ENCODE measurements at places on chromosomes 11 and 22.

DNA sequence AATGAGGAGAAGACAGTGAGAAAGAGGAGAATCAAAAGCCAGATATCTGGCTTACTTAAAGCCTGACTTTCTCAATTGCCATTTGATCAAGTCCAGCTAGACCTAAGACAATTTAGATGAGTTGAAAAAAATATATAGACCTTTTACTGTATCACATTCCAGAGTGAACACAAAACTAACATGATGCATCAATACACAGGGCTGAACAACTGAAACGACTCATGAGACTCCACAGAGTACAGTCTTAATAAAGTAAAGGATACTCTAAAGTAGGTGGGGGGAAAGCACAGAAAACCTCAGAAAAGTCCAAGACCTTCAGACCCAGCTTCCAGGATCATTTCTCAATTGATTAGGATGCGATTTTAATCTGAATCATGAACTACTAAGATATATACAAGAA, 95.3 kb upstream of the OR9G4 start:
- DNase-seq: no peak

DNA sequence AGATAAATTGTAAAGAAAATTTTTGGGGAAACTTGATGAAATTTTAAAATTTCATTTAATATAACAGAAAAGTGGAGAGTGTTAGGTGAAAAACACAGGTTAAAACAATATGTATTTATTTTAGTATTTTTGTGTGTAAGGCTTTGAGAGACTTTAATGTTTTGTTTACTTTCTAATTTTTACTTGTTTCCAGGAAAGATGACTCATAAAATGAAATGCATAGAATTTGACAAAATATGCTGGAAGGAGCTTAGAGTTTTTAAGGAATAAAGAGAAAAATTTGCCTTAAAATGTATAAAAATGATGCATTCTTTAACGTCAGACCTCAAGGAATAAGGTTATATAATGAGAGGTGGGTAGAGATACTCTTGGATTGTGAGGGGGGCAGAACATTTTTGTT, 1205.1 kb upstream of the CNTN5 start:
- DNase-seq: no peak

GRCh38 chr11:61834278-61835048, 6.4 kb downstream of the FADS2 start:
- peak; percentile 97 for DNase-seq

- DNase-seq: no peak
Measured at GRCh38 chr11:128420951-128421350, 166.4 kb downstream of the ETS1 start.

GRCh38 chr22:22902247-22903001, 14.8 kb downstream of the IGLL5 start:
- no peak for DNase-seq

- no peak for DNase-seq
Measured at GRCh38 chr22:37792494-37792893, 15.2 kb upstream of the GCAT start.

DNA sequence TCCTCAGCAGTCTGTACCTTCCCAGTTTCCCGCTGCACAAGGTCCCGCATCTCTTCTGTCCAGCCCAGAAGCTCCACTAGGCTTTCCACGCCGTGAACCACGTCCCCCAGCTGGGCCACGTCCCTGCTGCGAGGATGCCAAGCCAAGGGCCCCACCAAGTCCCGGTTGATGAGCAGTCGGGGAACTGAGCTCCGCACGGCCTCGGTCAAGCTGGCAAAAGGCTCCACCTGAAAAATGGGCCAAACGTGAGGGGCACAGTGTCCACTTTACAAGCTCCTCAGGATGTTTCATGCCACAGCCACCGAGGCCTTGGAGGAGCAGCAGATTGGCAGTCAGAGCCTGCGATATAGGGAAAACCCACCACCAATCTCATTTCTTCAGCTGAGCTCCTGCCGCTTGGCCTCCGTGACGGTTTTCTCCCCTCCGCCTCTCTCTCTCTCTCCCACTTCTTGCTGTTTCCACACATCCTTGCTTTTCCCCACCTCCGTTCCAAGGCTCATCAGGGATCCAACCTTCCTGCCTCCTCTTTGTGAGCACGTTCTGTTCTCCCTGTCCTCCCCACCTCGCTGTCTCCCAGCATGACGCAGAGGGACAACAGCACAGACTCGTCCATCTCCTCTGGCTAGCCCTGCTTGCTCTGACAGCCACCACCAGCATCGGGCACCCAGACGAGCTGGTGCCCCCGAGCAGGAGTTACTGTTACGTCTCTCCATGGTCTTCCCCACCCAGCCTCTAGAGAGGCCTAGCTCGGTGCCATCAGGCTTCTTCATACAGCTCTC, 11.5 kb downstream of the RIC8A start:
- no peak for DNase-seq
